ENCODE measurements at places on chromosomes 7 and 10. TPM values are rescaled to one million over a fixed set of nuclear protein-coding genes. Genes with fewer than 3 reads are reported as not detected.

- peak overlapping the region; percentile 25 for H3K27ac ChIP-seq
- DNase-seq: peak; percentile 64
- peaks cover 13% of the 10 kb centered on the region for H3K4me1 ChIP-seq
- no peaks in the 10 kb centered on the region for H3K36me3 ChIP-seq
These were observed 48.9 kb downstream of the ZNF503 start for GRCh38 chr10:75352650-75353049.

GRCh38 chr7:43439631-43440401, 143.1 kb upstream of the STK17A start:
- H3K4me1 ChIP-seq: peaks cover 19% of the 10 kb centered on the region
- no peaks in the 10 kb centered on the region for H3K27me3 ChIP-seq
- H3K4me3 ChIP-seq: no peak overlapping the region

GRCh38 chr10:14385596-14386593, 55.2 kb upstream of the FRMD4A start:
- H3K4me3 ChIP-seq: no peak overlapping the region
- peak overlapping the region; percentile 16 for H3K27ac ChIP-seq

- no peak for DNase-seq
- H3K27ac ChIP-seq: no peak overlapping the region
- no peaks in the 10 kb centered on the region for H3K4me1 ChIP-seq
- H3K36me3 ChIP-seq: no peaks in the 10 kb centered on the region
- peaks cover 6% of the 10 kb centered on the region for H3K27me3 ChIP-seq
- no peak overlapping the region for H3K4me3 ChIP-seq
These were observed 108.2 kb upstream of the NFE2L3 start for GRCh38 chr7:26043801-26044200.

DNA sequence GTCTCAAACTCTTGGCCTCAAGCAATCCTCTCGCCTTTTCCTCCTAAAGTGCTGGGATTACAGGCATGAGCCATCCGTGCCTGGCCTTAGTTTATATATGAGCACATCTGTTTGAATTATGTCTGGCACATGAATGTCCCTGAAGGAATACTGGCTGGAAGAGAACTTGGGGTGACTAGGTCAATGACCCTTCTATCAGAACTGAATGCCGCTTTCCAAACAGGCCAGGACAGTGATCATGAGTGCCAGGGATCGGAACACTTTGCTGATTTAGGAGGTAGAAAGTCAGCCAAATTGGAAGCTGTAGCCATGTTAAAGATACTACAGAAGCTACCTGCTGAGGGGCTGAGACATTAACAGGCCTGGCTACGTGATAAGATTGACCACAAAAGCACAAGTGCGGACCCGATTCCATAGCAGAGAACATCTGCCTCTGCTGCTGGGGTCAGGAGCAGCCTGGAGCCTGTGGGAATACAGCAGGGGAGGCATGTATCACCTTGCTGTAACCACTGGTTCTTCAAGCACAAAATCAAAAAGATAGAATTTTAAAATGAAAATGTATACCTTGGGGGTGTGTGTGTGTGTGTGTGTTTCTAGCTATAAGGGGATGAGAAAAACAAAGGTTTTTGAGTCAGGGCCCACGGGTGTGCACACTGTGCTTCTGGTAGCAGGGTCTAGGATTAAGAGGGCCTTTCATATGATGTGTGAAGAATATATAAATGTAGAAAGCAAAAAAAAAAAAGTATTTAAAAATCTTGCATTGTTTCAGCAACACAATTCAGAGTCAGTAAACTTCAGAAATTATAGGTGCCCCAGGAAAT, 293.7 kb downstream of the BBS9 start:
- no peaks in the 10 kb centered on the region for H3K36me3 ChIP-seq
- no peak overlapping the region for H3K27ac ChIP-seq
- no peak overlapping the region for H3K4me3 ChIP-seq

- H3K36me3 ChIP-seq: no peaks in the 10 kb centered on the region
- peaks cover 12% of the 10 kb centered on the region for H3K4me1 ChIP-seq
- no peak overlapping the region for H3K27ac ChIP-seq
- no peak overlapping the region for H3K4me3 ChIP-seq
These were observed 14.1 kb upstream of the CEP41 start for GRCh38 chr7:130454959-130455358.

GRCh38 chr7:91596287-91596686, 284.2 kb downstream of the MTERF1 start:
- no peaks in the 10 kb centered on the region for H3K36me3 ChIP-seq
- no peak overlapping the region for H3K27ac ChIP-seq
- no peaks in the 10 kb centered on the region for H3K4me1 ChIP-seq
- no peak overlapping the region for H3K4me3 ChIP-seq
- no peaks in the 10 kb centered on the region for H3K27me3 ChIP-seq

GRCh38 chr10:109343293-109343692, 580.0 kb downstream of the XPNPEP1 start:
- H3K36me3 ChIP-seq: no peaks in the 10 kb centered on the region
- H3K27me3 ChIP-seq: no peaks in the 10 kb centered on the region
- DNase-seq: peak; percentile 97
- peaks cover 41% of the 10 kb centered on the region for H3K4me1 ChIP-seq

GRCh38 chr10:72275351-72276012, 1.8 kb downstream of the DDIT4 start:
- peaks cover 20% of the 10 kb centered on the region for H3K4me1 ChIP-seq
- peak overlapping the region; percentile 78 for H3K4me3 ChIP-seq
- peaks cover 5% of the 10 kb centered on the region for H3K36me3 ChIP-seq

DNA sequence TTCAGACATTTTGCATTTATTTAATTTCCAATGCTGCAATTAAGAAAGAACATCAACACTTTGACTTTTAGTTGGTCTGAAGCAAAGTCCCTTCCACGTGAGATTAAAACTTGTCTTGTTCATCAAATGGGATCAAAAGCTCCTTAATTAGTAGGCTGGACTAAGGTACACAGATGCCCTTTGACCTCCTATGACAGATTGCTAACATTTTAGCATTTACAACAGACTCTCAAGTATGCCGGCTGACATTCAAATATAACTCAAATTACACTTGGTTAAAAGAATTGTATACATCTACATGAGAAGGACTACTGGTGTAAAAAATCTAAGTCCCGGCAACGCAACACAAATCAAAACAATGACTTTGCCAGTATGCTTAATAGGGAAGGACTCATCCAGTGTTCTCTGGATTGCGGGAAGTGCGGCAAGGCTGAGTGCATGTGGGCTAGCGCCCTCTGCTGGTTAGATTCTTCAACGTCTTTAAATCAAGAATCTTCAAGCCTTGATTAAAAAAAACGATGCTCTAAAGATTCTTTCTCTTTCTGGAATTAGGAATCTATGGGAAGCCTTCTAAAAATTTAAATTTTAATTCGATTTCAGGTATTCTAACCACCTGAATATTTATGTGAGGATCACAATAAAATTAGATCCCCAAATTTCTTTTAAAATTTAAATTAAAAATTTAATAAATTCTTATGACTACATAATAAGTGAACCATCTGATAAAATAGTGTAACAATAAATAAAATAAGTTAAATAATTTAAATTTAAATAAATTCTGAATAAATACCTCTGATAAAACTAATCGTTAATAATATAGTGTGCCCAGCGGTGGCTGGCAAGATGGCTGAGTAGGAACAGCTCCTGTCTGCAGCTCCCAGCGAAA, 444.7 kb downstream of the DGKB start:
- H3K27ac ChIP-seq: no peak overlapping the region
- H3K4me3 ChIP-seq: peak overlapping the region; percentile 33
- no peaks in the 10 kb centered on the region for H3K36me3 ChIP-seq
- H3K27me3 ChIP-seq: no peaks in the 10 kb centered on the region
- DNase-seq: peak; percentile 72

- H3K4me3 ChIP-seq: no peak overlapping the region
- peak; percentile 90 for DNase-seq
- H3K27me3 ChIP-seq: no peaks in the 10 kb centered on the region
- no peaks in the 10 kb centered on the region for H3K4me1 ChIP-seq
These were observed 251.1 kb upstream of the LRRN3 start for GRCh38 chr7:110839866-110840265.

DNA sequence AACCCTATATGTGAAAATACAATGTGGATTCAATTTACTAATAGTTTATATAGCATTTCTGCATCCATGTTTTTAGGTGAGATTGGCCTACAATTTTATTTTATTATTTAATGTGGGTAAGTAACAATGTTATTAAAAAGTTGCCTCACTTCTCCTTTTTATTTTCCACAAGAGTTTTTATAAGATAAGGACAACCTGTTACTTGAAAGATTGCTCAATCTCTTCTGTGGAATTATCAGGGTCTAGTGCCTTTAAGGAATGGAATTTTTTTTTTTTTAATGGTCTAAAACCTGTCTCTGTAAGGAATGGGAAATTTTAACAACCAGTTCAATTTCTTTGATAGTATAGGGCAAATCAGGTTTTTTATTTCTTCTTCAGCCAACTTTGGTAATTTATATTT, 53.9 kb upstream of the RAB18 start:
- H3K4me3 ChIP-seq: no peak overlapping the region
- DNase-seq: no peak
- no peak overlapping the region for H3K27ac ChIP-seq
- H3K4me1 ChIP-seq: no peaks in the 10 kb centered on the region
- H3K36me3 ChIP-seq: no peaks in the 10 kb centered on the region

- H3K27me3 ChIP-seq: no peaks in the 10 kb centered on the region
- H3K4me3 ChIP-seq: no peak overlapping the region
- H3K27ac ChIP-seq: no peak overlapping the region
- peak; percentile 24 for DNase-seq
- H3K4me1 ChIP-seq: no peaks in the 10 kb centered on the region
These were observed 37.2 kb upstream of the PCBD1 start for GRCh38 chr10:70925377-70926225.

DNA sequence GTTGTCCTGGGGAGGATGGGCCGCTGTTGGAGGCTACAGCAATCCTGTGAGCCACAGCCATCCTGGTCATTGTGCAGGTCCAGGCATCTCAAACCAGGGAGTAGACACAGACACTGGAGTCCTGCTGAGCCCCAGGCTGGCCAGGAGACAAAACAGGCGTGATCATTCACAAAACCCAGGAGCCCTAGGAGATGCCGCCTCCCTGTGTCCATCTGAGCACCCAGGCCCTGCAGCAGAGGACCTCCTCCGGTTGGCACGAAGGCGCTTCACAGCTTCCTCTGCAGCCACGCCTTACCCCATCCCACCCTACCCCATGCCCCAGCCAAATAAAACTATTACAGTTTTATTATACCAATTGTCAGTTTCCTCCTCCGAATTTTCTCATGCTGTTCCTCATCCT, 183.6 kb downstream of the PLXNA4 start:
- H3K27ac ChIP-seq: no peak overlapping the region
- no peak overlapping the region for H3K4me3 ChIP-seq
- H3K4me1 ChIP-seq: no peaks in the 10 kb centered on the region
- no peak for DNase-seq
- H3K36me3 ChIP-seq: no peaks in the 10 kb centered on the region

DNA sequence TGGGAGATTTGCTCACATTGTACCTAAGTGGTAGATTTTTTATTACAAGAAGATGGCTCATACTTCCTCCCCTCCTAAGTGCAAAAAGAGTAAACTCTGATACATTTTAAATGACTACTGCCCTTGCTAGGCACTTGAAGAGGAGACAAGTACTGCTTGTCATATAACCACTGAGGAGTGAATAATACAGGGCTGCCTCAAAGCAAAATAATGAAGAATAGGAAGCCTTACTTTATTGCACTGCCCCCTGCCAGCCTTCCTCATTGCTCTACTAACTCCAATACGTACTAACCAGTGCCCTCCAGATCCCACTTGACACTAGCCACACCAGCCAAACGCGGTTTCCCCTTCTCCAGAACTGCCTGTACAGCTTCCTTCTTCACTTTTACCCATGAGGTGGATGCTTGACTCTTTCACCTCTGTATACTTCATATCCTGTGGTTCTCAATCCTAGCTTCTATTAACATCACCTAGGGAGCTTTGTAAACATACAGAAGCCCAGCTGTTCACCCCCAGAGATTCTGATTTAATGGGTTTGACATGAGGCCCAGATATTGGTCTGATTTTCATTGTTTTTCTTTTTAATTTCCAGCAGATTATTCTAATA, 11.7 kb upstream of the MTERF1 start:
- no peak overlapping the region for H3K4me3 ChIP-seq
- no peaks in the 10 kb centered on the region for H3K36me3 ChIP-seq
- no peaks in the 10 kb centered on the region for H3K27me3 ChIP-seq

- no peak overlapping the region for H3K27ac ChIP-seq
- no peaks in the 10 kb centered on the region for H3K36me3 ChIP-seq
- no peak for DNase-seq
These were observed 15.4 kb downstream of the ADCYAP1R1 start for GRCh38 chr7:31067491-31067890.

- H3K27ac ChIP-seq: no peak overlapping the region
- DNase-seq: no peak
- 0 out of 2 replicates have a peak, but pooled peaks cover 4% of the 10 kb centered on the region for H3K27me3 ChIP-seq
- no peaks in the 10 kb centered on the region for H3K4me1 ChIP-seq
- H3K36me3 ChIP-seq: no peaks in the 10 kb centered on the region
These were observed 33.2 kb upstream of the TPK1 start for GRCh38 chr7:144869082-144869481.

- H3K36me3 ChIP-seq: no peaks in the 10 kb centered on the region
- no peak overlapping the region for H3K4me3 ChIP-seq
- peaks cover 3% of the 10 kb centered on the region for H3K27me3 ChIP-seq
- no peaks in the 10 kb centered on the region for H3K4me1 ChIP-seq
- no peak overlapping the region for H3K27ac ChIP-seq
These were observed 595.9 kb downstream of the DNAJB6 start for GRCh38 chr7:157932498-157933218.

GRCh38 chr7:12623885-12624498, 53.5 kb downstream of the SCIN start:
- H3K27ac ChIP-seq: no peak overlapping the region
- H3K4me3 ChIP-seq: no peak overlapping the region
- peak; percentile 40 for DNase-seq
- H3K4me1 ChIP-seq: no peaks in the 10 kb centered on the region

DNA sequence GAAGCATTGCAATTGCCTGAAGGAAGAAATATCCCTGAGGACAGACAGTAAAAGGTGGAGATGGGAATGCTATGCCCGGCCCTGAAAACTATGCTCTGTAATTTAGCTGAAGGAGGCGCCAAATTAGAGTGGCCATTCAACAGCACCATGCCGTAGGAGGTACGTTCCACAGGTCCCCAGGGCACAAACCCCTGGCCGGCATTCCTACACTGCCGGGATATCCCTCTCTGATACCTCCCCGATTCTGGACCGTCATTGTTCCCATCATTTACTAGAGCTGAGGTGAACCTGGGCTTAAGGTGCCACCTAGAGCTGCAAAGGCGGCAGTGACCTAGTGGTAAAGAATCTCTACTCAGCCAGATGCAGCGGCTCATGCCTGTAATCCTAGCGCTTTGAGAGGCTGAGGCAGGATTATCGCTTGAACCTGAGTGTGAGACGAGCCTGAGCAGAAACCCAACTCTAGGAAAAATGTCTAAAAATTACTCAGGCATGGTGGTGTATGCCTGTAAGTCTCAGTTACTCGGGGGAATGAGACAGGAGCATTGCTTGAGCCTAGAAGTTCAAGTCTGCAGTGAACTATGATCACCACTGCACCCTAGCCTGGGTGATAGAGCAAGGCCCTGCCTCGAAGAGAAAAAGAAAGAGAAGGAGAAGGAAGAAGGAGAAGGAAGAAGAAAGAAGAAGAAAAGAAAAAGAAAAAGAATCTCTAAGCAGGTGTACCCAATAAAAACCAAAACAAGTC, 53.0 kb upstream of the TNKS2 start:
- H3K4me3 ChIP-seq: no peak overlapping the region
- DNase-seq: no peak

Gene SPDYE8
- not detected for total RNA-seq

Gene LEP
- total RNA-seq: not detected

Gene SLC29A4
- 43.1 TPM for total RNA-seq

Gene NME8
- total RNA-seq: not detected

Gene CPVL
- 8.3 TPM for total RNA-seq

Gene PLEKHS1
- 6.1 TPM for total RNA-seq

Gene DYDC2
- total RNA-seq: 0.13 TPM

Gene ANK3
- total RNA-seq: 2.5 TPM

Gene BMPER
- total RNA-seq: 0.47 TPM

Gene HMX2
- not detected for total RNA-seq

Gene PPRC1
- 61.0 TPM for total RNA-seq

Data from SJCRH30 (cell line).